ENCODE measurements at places on chromosomes 5 and 9.

DNA sequence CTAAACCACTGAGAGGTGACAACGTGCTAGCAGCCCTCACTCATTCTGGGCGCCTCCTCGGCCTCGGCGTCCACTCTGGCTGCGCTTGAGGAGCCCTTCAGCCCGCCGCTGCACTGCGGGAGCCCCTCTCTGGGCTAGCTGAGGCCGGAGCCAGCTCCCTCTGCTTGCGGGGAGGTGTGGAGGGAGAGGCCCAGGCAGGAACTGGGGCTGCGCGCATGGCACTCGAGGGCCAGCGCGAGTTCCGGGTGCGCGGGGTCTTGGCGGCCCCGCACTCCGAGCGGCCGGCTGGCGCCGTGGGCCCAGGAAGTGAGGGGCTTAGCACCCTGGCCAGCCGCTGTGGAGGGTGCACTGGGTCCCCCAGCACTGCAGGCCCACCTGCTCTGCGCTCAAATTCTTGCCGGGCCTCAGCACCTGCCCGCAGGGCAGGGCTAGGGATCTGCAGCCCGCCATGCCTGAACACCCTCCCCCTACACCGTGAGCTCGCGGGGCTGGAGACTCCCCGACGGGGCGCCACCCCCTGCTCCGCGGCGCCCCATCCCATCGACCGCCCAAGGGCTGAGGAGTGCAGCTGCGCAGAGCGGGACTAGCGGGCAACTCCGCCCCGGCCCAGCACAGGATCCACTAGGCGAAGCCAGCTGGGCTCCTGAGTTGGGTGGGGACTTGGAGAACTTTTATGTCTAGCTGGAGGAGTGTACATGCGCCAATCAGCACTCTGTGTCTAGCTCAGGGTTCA is 11.8 kb upstream of the UBE2D2 start:
- no peak for DNase-seq

DNA sequence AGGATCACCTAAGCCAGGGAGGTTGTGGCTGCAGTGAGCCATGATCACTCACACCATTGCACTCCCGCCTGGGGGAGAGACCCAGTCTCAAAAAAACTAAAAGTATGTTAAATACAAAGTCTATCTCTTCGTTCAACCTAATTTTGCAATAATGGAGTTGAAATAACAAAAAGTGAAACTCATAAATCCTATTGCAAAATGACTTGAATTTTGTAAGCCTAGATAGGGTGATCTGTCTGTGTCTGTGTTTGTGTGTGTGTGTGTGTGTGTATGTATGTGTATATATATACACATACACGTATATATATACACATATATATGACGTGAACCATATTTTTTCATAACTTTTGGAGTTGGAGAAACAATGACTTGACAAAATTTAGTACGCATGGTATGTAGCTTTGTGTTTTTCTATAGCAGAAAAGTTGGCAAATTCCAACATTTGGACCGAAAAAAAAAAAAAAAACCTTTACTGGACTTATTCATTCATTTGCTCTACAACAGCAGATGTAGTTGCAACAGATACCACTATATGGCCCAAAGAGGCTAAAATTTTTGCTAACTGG is 76.9 kb upstream of the CDH6 start:
- no peak for DNase-seq

DNA sequence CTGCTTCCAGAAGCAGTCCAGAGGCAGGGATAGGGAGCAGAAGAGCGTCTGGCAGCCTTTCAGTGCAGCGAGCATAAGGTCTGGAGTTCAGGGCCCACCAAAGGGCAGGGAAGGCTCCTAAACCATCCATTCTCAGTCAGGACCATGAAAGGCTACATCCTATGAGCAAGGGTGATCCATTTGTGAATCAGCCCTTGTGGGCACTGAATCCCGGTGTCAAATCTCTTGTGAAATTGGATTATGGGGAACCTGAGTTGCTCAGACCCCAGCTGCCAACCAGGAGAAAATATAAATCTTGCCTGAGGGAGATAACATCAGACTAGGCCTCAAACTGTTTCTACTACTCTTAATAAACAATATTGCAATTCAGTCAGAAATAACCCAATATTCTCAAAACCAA is 204.4 kb downstream of the SYK start:
- DNase-seq: no peak

- DNase-seq: no peak
Measured at GRCh38 chr9:78397454-78397853, 100.5 kb downstream of the PSAT1 start.

- DNase-seq: no peak
Measured at GRCh38 chr9:123426406-123426805, 70.4 kb downstream of the CRB2 start.

GRCh38 chr9:125261501-125262293 is at the start of gene GAPVD1:
Gene GAPVD1, plus strand, starts transcription at chr9:125261826. Its CDS starts 37,096 bp downstream, at chr9:125298922.
- peak; percentile 86 for DNase-seq

GRCh38 chr9:94039786-94040185 is 44.5 kb upstream of the PTPDC1 start:
- DNase-seq: no peak

DNA sequence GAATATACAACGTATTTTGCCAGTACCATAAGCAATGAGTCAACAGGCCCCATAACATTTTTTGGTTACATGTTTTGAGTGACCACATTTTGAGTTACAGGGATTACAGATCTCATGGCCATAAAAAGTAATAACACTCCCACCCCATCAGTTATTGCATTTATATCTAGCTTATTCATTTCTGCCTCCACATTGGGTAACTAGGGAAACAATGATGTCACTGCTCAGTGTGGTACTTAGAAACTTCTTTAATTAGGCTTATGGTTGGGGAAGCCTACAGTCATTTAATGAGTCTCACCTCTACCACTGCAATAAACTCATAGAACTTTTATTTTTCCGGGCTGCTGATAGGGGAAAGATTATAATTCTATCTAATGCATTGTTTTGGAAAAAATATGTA is 39.9 kb upstream of the SMIM15 start:
- DNase-seq: no peak

DNA sequence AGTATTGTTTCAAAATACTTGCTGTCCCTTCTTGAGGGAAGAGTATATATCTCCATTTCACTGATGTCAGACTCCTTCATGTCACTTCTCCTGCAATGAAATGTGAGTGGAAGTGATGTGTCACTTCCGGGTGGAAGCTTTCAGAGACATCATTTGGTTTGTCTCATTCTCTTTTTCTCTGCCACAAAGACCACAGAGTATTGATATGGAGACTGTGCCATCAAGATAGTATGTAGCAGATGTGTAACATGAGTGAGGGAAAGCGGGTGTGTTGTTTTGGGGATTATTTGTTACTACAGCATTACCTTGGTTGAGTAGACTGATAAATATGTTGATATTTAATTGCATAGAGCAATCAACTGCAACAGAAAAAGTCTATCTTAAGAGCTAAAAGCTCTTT is 169.8 kb downstream of the FBXL7 start:
- no peak for DNase-seq

GRCh38 chr9:105636331-105636730 is 25.9 kb upstream of the TAL2 start:
- no peak for DNase-seq

- no peak for DNase-seq
Measured at GRCh38 chr9:16996901-16997491, 126.5 kb upstream of the BNC2 start.

DNA sequence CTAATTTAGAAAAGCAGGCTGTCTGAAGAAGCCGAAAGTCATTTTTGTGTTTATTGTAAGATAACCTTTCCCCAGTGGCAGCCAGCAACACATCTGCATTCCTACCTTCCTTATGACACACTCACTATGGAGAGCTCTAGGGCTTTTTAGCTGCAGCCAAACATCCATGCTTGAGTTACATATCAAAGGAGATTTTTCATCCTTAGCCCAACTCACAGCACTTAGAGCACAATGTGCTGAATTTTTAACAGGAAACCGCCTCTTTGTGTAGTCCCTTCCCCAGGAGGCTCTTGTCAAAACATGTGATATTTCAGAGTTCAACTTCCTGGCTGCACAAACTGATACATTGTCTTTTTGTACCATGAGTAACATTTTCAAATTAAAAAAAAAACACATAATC is 379.2 kb downstream of the CTNND2 start:
- DNase-seq: no peak

DNA sequence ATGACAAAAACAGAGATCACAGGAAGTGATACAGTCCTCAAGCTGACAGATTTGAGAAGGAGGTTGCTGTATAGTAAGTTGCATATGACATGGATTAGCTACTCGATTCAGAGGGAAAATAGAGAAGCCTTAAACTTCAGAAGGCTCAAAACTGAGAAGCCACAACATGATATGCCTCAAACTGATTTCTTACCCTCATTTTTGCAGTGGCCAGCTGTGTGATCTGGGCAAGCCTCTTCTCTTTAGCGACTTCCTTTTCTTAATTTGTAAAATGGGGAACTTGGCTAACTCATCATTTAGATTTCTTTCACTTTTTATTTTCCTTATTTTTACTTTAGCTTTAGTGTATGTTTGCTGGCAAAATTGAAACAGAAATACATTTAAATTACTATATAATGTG is 421.1 kb downstream of the KIF4B start:
- DNase-seq: no peak

DNA sequence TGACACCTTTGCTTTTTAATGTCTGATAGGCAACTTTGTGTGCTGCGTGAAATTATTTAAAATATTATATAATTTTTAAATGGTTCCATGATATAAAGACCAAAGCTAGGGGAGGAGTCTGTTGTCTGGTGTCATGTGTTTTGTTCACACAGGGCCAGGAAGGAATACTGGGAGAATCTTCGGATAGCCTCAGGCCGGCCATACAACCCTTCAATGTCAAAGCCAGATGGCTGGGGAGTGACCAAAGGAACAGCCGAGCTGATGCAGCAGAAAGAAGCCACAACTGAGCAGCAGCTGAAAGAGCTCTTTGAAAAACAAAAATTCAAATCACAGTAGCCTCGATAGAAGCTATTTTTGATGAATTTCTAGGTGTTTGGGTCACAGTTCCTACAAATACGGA is 19.2 kb downstream of the BHMT start:
- no peak for DNase-seq

DNA sequence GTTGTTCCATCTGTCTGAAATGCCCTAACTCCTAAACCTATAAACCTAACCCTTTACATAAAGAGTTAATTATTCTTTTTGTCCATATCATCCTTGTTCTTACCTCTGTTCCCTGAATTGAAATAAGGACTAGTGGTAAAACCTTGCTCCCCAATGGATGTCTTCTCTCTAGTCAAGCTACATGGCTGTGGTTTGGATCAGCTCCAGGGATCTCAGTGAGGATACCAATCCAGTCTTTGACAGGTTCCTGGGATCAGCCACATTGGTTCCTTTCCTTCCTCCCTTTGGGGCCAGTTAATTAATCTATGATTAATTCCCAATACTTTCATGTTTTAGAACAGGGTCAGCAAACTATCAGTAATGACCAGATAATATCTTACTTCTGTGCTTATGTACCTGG is 151.6 kb downstream of the SIL1 start:
- no peak for DNase-seq

GRCh38 chr9:7315746-7316145 is 483.8 kb downstream of the DMAC1 start:
- no peak for DNase-seq

GRCh38 chr5:100446879-100447430 is 88.2 kb upstream of the FAM174A start:
- no peak for DNase-seq

DNA sequence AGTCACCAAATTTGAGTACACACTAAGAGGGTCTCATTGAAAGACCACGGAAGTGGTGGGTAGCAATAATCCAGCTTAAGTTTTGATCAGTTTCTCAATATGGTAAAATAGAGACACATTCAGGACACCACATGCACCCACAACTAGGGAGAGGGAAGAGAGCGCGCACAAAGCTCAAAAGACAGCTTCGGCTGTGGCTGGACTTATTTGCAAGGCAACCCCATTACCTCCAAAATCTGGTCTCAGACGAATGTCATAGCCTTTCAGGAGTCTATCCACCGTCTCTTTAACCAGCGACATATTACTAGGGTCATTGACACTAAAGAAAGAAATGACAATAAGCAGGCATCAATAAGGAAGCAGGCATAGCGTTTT is 443 bp downstream of the GABRB2 start:
- no peak for DNase-seq

- no peak for DNase-seq
Measured at GRCh38 chr5:17732351-17732923, 98.2 kb downstream of the TAF11L14 start.

- no peak for DNase-seq
Measured at GRCh38 chr5:56291661-56292374, 58.7 kb upstream of the ANKRD55 start.

- DNase-seq: no peak
Measured at GRCh38 chr5:167555565-167556166, 735.8 kb upstream of the WWC1 start.

DNA sequence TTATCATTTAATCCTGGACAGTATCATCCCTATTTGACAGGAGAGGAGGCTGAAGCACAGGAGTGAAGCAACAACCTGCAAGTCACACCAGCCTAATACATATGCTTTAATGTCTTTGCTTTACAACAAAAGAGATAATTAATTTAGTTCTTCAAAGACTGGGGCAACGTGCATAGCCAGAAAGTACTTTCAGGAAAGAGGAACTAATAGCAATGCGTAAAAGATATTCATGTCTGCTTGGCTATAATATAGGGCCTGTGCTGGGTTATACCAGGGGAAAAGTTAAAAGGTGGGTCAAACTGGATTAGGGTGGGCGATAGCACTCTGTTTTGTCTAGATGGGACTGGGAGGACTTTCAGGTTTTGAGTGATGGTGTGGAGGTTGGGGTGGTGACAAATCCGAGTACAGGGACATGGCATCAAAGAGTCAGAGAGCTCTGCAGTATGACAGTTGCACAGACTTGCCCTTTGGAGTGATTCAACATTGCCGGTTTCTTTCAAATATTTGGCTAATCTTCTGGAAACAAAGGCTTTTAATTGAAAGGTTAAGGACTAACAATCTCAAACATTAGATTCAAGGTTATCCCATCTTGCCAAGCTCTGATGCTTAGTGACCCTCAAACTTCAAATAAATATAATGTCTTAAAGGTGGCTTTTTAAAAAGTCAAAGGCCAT is 11.9 kb downstream of the DAB2 start:
- DNase-seq: no peak

- DNase-seq: no peak
Measured at GRCh38 chr5:73180566-73180965, 7.6 kb downstream of the TMEM174 start.

DNA sequence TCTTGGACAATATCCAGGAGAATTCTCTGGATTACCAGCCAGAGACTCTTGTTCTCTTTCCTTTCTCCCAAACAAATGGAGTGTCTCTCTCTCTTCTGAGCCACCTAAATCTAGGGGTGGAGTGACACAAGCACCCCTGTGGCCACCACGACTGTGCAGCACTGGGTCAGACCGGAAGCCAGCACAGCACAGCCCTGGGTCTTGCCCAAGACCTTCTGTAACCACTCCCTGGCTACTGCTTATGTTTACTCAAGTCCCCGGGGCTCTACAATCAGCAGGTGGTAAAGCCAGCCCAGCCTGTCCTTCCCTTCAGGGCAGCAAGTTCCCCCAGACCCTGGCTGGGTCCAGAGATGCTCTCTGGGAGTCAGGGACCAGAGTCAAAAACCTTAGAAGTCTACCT is 110.0 kb upstream of the TUT7 start:
- DNase-seq: no peak

GRCh38 chr5:50726475-50727148 is 60.2 kb downstream of the PARP8 start:
- no peak for DNase-seq

All from right renal pelvis (tissue), 4 donors.